HL-60 (cell line): ENCODE measurements at places on chromosomes 4 and X.

DNA sequence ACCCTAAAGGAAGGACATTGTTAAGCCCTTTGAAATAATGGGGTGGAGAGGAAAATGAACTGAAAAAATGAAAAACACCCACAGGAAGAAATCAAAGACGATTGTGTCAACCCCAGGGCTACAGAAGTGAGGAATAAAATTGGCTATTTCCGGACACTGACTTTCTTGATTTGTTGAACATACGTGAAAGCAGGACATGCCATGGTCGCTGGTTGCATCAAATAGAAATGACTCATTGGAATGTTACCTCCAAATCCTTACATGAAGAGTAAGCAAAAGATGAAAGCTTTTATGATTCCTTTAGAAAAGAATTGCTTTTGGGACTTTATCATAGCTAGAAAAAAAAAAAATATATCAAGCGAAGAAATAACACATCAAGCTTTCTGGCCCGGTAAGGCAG, 75.3 kb downstream of the DCUN1D4 start:
- no peak for DNase-seq

GRCh38 chr4:137531168-137531985, 917 bp downstream of the PCDH18 start:
- no peak for DNase-seq

GRCh38 chr4:109027016-109027500, 264.2 kb upstream of the ETNPPL start:
- DNase-seq, result no peak

GRCh38 chrX:149198980-149199732, 305.9 kb downstream of the IDS start:
- DNase-seq, result no peak

DNA sequence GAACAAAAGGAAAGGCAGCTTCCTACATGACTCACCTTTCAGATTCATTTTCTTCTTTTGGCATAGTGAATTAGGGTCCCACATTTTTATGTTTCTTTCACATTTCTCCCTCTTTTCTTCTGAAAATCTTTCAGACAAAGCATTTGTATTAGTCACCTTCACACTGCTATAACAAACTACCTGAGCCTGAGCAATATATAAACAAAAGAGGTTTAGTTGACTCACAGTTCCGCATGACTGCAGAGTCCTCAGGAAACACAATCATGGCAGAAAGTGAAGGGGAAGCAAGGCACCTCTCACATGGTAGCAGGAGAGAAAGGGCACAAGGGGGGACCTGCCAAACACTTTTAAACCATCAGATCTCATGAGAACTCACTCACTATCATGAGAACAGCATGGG, 36.9 kb downstream of the MAGEA9 start:
- no peak for DNase-seq

GRCh38 chr4:54017974-54018373, 46.4 kb downstream of the CHIC2 start:
- no peak for DNase-seq

DNA sequence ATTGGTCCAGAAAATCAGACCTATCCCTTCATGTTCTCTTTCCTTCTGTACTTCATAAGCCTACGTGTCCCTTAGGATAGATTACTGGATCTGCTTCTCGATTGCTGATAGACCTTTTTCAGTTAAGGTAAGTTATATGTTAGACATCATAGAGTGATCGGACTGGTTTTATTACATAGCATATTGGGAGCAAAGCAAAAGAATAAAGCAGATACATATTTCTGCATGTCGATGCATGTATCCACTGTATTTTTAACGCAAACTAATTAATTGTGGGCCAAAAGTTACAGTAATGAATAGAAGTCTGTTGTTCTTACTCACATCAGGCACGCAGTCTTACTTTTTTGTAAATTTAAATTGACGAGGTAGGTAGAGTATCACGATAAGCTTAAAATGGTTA, 106.4 kb downstream of the SLIT2 start:
- no peak for DNase-seq

- DNase-seq, result no peak
Observed at GRCh38 chrX:63658920-63659319, 126.1 kb downstream of the ARHGEF9 start.

DNA sequence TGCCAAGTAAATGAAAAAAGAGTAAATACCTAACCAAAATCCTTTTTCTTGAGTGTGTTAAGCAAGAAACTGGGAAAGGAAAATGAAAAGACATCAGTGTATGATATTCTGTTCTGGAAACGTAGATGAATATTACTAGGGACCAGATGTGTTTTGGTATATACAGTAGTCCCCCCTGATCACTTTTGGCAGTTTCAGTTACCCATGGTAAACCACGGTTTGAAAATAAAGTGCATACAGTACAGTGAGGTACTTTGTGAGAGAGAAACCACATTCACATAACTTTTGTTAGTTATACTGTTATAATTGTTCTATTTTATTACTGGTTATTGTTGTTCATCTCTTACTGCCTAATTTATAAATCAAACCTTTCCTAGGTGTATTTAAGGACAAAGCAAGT, 250.9 kb downstream of the TENM3 start:
- no peak for DNase-seq

DNA sequence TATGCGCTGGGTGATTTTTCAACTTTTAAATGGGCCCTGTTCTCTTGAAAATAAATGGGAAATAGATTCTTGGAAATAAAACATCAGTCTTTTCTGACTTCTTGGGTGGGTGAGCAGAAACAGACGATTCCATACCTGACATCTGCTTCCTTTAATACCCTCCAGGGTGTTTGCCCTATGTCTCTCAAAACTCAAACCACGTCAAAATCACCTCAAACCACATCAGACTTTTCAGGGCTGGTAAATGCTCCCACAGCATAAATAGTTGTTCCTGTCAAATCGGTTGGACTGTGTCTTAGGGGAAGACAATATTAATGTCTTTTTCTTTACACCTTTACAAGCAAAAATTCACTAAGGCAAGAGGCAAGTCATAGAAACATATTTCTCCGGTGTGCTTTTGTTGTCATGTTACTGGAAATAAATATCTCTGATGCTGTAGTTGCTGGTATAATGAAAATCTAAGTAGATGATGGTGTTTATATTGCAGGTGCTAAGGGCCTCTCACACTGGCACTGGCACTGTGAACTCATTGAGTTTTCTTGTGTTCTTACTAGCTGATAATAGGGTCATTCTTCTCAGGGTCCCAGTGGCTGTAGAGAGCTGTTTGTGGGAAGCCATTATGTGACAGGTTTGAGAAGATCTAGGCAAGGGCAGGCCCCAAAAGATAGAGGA, 380.4 kb downstream of the RAPGEF2 start:
- no peak for DNase-seq

GRCh38 chr4:24880186-24880585, 32.7 kb downstream of the CCDC149 start:
- no peak for DNase-seq

GRCh38 chr4:144267084-144267483, 126.6 kb upstream of the GYPA start:
- DNase-seq, result no peak

- DNase-seq, result no peak
Observed at GRCh38 chr4:8157944-8158709, 486 bp downstream of the ABLIM2 start.

DNA sequence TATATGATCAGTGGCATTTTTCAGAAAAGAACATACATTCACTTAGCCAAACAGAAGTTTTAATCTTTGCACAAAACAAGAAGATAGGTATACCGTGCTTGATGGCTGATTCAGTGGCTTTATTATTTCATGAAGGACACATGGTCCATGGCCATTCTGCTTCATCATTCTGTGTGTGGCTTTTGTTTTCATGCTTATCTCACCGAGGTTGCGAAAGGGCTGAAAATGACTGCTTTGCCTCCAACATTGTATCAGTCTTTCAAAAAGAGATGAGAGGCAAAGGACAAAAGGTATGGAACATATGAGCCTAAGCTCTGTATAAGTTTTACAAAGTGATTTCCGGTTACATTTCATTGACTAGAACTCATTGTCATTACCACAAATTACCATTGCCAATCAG, 541.1 kb downstream of the RAB28 start:
- no peak for DNase-seq

DNA sequence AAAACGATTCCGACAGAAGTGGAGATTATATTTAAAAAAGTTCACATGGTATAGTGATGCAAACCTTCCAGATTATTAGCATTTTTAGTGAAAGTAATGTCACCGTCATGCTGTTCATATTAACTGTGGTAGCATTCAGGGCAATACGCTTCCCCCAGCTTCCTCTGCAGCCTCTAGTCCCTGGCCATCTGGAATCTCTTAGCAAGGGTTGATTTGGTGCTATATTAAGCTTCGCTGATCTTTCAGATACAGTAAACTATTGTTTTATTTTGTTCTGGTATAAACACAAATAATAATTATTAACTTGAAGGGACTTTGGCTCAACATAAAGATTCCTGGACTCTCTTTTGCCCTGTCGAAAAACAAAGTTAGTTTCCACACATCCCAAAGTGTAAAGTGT, 1080.5 kb upstream of the TENM3 start:
- DNase-seq, result no peak

DNA sequence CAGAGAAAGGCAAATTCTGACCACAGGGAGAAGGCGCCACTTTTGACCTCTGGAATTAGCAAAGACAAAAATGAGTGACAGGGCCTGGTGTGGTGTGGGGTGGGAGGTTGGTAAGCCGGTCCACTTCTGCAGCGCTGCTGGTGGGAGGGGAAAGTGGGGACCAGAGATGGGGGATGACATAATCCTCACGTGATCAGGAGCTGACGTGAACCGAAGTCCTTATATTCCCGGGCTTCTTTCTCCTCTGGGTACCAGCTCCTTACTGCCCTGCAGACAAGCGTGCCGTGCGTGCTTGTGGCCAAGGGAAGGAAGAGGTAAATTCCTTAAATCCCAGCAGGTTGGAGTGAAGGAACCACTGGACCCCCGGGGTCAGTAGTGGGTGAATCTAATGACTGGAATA, at the start of gene TCEAL7:
Gene TCEAL7 (plus strand): TSS at position 249 of the 400 bp plus-strand sequence. CDS start 1,165 bp downstream, outside the sequence.
- no peak for DNase-seq

DNA sequence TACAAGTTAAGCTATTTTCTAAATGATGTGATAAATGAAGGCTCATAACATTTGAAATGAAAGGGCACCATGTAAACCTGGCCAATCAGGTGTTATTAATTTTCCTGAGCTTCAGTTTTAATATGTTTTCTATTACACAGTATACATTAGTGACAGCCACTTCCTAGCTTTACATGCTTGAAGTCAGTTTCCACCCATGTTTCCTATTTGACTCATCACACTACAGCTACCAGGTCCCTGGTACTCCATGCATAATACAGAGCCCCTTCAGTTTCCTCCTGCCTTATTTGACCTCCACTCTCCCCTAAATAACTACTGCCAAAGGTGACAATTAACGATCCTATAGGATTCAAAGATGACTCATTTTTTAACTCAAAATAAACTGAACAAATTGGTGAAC, 18.3 kb downstream of the ZNF518B start:
- no peak for DNase-seq

DNA sequence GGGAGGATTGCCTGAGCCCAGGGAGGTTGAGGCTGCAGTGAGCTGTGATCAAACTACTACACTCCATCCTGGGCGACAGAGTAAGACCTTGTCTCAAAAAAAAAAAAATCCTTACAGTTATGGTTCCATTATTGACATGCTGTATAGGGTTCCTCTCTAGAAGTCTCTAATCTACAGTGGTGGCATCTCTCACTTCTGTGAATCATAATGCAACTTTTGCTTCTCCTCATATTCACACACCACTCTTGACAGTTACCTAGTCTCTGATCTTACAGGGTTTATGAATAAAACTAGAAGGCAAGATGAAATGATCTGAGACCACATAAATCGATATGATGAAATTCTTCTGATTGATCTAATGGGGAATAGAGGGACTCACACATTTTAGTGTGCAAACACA, 40.6 kb downstream of the DOCK11 start:
- DNase-seq, result no peak

GRCh38 chr4:16969696-16970135, 71.3 kb upstream of the LDB2 start:
- no peak for DNase-seq

DNA sequence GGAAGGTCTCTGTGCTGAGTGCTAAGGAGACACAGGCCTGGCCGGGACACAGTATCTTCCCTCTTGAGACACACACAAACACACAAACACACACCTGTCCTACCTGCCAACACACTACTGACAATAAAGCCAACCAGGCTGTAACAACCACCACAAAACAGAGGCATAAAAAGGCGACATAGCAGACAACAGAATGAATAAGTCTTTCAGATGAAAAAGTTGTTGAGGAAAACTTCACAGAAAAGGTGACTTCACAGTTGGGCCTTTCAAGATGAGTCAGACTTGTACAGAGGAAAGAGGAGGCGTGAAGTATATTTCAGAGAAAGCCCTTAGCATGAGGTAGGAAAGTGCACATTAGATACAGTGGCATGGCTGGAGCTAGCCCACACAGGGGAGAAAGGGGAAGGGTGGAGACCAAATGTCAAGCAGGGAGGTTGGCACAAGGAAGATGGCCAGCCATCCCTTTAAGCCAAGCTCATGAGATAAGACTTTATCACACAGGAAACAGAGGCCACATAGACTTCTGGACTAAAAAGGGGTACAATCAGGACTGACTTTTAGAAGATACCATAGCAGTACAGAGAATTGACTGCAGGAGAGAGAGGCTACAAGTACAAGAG, 54.0 kb downstream of the SLC9A7 start:
- no peak for DNase-seq

GRCh38 chrX:15274946-15275345, 5.1 kb upstream of the ASB9 start:
- DNase-seq, result no peak

DNA sequence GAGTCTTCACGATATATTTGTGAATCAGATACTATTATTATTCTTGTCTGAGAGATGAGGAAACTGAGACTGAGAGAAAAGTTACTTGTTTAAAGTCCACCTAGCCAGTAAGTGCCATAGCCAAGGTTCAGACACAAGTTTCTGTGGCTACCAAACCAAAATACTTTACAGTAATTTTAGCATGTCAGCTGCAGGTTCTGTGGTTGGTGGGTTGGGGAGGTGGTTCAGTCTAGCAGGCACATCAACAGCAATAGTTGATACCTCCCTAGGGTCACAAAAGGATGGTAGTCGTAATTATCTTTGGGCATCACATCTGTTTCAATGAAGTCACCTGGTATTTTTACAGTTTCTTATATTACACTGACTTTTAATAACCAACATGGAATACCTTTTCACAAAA, 35.6 kb upstream of the EDA2R start:
- DNase-seq, result no peak

GRCh38 chr4:48178931-48179330, 44.9 kb upstream of the TXK start:
- no peak for DNase-seq

DNA sequence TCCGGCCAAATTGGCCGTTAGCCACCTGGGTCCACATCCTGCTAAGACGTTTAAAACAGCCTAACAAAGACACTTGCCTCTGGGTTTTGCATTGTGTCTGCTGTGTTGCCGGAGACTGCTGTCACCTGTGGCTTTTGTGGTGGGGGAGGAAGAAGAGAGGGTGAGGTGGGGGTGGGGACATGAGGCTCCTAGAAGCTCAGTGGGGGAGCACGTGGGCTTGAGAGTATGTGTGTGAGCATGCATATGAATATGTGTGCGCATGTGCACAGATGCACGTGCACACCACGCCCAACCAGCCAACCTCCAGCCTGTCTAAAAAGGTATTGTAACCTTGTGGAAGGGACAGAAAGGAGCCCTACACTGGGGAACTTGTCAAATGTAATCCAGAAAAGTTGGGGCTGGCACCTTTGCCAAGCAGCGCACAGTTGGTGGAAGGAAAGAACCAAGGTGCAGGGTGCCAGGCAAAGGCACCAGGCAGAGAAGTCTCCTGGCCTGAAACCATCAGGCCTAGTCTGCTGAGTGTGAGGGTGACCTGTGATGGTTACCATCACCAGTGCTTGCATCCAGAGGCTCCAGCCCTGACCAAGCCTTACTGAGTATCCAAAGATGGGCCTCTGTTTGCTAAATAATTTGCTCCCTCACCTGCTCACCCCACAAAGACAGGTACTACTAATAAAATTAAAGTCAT, 10.1 kb upstream of the SASH3 start:
- DNase-seq, result no peak
